ENCODE measurements at places on chromosomes 4 and X. TPM values are rescaled to one million over a fixed set of nuclear protein-coding genes. Genes with fewer than 3 reads are reported as not detected.

- DNase-seq: no peak
Measured at GRCh38 chr4:146029939-146030710, 91.5 kb upstream of the ZNF827 start.

DNA sequence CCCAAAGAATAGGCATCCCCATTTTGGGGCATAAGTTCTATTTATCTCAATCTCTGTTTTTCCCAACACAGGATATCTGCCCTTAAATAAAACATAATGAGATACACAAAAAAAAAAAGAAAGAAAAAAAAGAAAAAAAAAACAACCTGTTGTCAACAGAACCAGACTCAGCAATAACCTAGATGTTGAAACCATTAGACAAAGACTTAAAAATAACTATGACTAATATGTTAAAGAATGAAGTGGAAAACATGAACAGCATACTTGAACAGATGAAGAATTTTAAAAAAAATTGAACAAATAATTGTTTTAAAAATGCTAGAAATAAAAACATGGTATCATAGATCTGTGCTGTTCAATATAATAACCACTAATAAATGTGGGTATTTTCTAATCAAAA lies 93.4 kb upstream of the RXFP1 start:
- DNase-seq: no peak

GRCh38 chr4:11791797-11792196 lies 363.1 kb upstream of the HS3ST1 start:
- no peak for DNase-seq

- DNase-seq: no peak
Measured at GRCh38 chrX:41096339-41096955, 11.2 kb downstream of the USP9X start.

DNA sequence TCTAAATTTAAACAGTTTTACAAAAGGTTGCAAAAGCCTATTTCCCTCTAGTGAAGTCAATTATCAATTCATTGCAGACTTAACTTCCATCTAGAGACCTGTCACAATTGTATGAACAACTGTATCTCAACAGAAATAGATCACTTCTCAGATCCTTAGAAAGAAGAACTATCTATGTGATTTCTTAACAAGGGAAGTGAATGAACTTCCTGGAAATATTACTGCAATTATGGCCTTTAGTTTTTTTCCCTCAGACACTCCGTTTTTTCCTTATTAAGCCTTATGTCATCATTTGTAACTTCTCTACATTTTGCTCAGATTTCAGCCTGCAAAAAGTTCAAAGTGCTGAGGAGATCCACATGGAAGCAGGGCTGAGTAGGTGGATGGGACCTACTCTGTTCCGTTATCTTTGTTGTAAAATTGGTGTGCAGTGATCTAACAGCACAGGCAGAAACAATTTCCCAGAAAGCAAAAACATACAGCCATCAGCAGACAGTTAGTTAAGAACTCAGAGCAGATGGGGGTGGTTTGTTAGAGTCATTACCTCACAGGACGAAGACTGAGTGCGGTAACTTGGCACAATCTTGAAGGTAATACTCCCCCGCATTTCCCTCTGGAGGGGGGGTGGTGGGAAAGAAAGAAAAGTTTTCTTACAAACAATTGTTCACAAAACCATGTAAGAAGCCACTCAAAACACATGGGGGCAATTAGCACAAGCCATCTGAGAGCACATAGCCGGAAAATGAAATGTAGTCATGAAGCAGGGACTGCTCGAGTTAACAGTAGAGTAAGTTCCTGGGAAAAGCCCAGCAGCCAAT lies 112.3 kb downstream of the NYX start:
- DNase-seq: no peak

DNA sequence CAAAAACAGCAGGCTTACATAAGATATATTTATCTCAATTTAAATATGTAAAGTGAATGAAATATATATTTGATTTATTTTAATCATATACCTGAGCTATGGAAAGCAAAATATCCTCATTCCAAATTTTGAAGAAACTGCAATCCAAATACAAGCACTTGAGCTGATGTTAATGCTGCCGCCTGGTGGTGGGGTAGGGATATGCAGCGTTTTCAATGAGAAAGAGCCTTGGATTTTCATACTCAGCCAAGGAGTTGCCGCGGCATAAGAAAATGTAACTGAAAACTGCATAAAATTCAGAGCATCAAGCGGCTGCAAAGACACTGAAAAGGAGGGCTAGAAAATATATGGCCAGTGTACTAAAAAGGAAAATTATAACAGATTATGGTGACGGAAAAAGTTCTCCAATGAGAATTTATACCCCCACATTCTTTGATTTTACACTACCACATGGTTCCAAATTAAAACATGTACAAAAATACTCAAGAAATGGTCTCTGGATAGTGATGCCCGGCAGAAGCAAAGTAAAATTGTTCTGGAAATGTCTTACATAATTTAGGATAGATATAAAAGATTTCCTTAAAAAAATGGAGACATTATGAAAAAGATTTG lies 660.3 kb upstream of the PITX2 start:
- peak; percentile 34 for DNase-seq

DNA sequence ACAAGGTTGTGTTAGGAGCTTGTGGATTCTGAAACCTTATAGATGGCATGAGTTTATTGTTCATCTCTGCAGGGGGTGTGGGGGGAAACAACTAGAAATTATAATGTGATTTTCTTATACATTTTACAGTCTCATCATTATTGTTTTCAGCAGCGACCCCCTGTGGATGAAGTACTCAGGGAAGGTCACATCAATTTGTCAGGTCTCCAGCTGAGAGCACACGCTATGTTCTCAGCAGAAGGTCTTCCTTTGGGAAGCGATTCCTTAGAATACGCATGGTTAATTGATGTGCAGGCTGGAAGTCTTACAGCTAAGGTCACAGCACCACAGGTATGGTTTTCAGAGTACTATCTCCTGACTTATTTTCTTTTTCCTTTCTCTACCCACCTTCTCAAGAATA lies 72.2 kb downstream of the BLTP1 start:
- DNase-seq: no peak

Gene LIN54
- 6.2 TPM for total RNA-seq

DNA sequence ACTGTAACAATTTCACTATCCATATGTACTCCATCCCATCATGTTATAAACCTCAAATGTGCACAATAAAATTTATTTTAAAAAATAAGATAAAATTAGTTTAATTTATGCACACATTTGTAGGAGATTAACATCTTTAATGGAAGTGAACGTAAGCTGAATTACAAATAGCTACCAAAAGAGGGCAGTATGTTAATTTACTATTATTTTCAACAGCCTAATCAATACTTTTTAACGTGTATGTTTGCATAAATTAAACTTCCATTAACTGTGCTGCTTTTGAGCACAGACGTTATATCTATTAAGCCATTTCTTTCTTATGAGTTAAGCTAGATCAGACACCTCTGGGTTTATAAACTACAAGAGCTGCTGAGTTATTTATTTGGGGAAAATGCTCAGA lies 56.5 kb upstream of the PHKA2 start:
- DNase-seq: no peak

- no peak for DNase-seq
Measured at GRCh38 chr4:14771094-14771493, 231.2 kb upstream of the CPEB2 start.

DNA sequence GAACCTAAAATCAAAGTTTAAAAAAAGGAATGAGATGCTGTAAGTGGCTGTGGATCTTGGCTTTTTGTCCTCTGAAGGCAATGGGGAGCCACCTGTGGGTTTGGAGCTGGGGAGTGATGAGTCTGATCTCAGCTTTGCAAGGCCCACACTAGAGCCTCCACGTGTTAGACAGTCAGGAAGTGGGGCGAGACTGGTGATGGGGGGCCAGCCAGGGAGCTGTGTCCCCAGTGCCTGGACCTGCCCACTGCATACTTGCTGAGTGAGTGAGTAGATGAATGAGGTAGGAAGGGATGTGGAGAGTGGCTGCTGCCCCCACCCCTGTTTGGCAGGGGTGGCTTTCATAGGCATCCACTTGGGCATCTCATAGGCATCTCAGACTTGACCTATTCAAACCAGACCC lies 84.0 kb downstream of the NHSL2 start:
- no peak for DNase-seq

GRCh38 chr4:6200922-6201362 lies 593 bp upstream of the JAKMIP1 start:
- DNase-seq: no peak

- DNase-seq: no peak
Measured at GRCh38 chrX:11678158-11678557, 12.4 kb upstream of the ARHGAP6 start.

Data from left ventricle myocardium inferior (tissue), 1 donor.